ENCODE measurements at places on chromosomes 1 and 21.

GRCh38 chr1:206851341-206852010 lies 13.9 kb upstream of the IL20 start:
- no peak for DNase-seq

- no peak for DNase-seq
Measured at GRCh38 chr21:28160378-28160777, 832.3 kb downstream of the LTN1 start.

GRCh38 chr1:227942716-227943261 lies 4.9 kb downstream of the WNT9A start:
- no peak for DNase-seq

DNA sequence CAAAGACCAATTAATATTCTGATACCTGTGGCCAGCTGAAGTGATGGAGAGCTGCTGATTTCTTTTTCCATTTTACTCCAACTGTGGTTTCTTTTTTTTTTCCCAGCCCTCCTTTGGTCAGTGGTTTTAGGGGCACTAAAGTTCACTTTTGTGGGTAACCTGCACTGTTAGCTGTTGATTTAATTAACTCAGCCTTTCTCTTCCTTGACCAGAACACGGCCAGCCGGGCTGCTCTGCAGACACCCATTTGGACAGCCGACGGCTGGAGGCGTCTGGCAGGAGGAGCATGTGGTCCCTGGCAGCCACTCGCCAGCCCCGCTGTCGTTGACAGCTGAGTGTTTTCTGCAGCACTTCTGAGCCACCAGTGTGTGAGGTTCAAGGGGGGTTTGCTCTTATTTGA lies 136.2 kb upstream of the RUNX3 start:
- no peak for DNase-seq

GRCh38 chr1:183023601-183024316 lies 539 bp downstream of the LAMC1 start:
- DNase-seq, result peak; percentile 71

- DNase-seq, result no peak
Measured at GRCh38 chr1:21005466-21006239, 171.0 kb downstream of the EIF4G3 start.

DNA sequence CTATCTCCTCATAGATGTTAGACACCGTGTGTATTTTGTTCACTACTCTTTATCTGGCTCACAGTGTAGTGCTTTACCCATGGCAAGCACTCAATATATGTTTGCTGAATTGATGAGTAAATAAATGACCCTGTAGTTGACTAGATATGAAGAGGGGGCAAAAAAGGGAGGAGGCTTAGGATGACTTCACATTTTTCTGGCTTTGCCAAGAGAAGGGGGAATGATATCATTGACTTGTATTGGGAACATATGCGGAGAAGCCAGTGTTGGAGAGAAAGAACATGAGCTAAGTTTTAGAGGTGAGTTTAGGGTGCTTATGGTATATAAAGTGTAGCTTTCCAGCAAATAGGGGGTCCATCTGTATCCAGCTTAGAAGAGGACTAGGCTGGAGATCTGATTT lies 145.5 kb downstream of the TENT5C start:
- DNase-seq, result no peak

DNA sequence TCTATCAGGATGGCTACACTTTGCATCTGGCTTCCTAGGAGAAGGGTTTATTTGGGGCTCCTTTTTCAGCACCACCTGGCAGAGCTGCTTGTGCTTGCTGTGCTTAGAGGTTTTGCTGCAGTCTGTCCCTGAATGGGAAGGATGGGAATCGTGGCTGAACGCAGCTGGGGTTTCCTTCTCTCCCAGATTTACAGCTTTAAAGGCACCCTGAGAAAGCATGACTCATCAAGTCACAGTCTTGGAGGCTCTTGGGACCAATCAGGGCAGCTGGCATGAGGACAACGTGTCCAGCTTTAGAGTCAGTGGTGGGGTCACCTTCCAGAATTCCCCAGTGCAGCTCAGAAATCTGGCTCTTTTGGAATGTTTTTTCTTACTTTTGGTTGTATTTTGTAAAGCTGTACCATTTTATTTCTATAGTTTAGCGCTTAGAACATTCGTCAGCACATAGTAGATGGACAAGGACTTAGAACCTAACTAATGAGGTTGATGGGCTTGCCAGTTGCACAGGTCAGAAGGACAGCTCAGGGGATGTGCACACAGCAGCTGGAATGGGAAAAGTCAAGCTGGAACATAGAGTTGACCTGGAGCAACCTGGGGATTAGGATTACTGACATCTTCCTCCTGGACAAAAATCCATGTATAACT lies 222.6 kb downstream of the PRDM2 start:
- DNase-seq, result no peak

DNA sequence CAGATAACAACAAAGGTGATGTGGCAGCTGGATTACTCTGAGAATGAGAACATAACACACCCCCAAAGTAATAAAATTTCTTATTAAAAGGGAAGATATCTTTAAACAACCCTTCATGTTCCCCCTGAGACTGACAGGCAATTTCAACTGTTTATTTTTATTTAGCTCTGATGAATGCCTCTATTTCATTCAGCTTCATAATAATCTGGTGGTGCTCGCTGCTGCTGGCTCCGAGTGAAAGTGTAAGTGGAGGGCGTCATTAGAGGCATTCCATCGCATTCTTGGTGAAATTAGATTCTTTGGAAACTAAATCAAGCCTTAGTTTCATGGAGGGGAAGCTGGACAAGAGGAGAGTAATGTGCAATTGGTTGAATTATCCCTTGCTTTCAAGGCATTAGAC lies 128.9 kb downstream of the GRIK1 start:
- no peak for DNase-seq

GRCh38 chr1:24635195-24635843 lies 7.8 kb upstream of the SRRM1 start:
- DNase-seq, result peak; percentile 86

DNA sequence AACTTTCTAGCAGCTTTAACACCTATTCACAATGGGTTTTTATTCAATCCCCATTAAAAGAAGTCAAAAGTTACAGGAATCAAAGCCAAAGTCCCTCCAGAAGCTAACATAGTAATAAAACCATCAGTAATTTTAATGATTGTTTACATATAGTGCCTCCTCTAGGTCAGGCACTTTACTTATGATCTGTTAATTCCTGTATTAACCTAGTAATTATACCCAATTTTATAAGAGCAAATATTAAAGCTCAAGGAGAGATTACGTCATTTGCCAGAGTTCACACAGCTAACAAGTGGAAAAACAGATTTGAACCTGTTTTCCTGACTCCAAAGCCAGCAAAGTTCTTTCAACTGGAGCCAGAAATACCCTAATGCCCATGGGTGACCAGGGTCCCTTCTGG lies 112.9 kb upstream of the F3 start:
- no peak for DNase-seq

DNA sequence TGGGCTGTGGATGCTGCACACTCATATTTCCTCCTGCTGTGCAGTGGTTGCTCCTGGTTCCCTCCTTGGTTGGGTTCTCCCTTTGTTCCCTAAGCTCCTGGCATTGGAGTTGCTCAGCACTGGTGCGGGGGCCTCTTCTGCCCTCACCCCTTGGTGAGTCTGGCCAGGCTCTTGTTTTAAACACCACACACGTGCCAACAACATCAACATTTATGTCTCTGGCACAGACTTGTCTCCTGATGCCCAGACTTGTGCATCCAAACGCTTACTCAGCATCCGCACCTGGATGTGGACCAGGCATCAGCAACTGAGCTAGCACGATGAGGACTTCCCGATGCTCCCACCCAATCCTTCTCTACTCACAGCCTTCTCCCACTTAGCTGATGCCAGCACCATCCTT lies 627.6 kb downstream of the NPHP4 start:
- DNase-seq, result no peak

DNA sequence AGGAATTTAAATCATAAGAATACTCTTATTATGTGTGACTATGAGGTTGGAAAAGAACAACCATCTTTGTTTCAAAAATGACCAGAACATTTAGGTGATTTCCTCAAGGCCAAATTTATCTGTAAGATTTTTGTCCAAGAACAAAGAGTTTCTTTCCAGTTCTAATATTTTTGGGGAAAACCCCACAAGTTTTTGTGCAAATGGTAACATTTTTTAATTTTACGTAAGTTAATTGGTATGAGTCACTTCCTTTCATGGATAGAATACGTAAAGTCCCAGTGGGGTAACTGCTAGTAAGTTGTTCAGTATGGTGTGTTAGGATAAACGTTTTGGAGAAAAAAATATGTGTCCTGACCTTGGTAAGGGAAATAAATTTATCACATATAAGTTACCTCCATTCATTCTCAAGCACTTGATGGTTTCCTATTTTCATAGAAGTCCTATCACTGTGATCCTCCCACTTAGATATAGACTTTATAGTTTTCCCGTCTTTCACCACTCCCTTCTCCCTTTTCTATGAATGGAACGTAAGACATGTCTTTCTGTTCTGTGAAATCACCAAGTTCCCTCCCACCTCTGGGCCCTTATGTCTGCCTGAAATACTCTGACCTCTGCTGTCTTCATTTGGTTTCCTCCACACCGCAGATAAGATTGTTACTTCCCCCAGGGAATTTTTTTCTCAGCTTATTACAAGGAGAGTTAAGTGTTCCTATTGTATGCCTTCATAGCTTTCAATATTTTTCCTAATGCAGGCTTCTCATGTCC lies 34.9 kb upstream of the TSNAX start:
- DNase-seq, result no peak

- no peak for DNase-seq
Measured at GRCh38 chr1:45015683-45016082, 3.6 kb downstream of the UROD start.

DNA sequence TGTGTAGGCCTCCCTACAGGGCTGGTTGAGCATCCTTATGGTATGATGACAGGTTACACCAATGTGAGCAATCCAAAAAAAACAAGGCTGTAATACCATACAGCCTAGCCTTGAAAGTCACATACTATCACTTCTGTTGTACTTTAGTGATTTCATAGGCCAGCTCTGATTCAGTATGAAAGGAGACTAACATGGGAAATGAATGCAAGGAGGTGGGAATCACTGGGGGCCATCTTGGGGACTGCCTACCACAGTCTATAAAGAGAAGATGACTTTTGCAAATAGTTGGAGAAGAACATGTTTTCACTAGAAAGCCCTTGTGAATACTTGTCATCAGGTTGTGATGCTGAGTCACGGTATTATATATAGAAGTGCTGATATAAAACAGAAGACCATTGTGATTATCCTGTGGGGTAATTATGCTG lies 270.7 kb downstream of the S1PR1 start:
- peak; percentile 13 for DNase-seq

- no peak for DNase-seq
Measured at GRCh38 chr1:89581859-89582258, 51.1 kb upstream of the LRRC8C start.

DNA sequence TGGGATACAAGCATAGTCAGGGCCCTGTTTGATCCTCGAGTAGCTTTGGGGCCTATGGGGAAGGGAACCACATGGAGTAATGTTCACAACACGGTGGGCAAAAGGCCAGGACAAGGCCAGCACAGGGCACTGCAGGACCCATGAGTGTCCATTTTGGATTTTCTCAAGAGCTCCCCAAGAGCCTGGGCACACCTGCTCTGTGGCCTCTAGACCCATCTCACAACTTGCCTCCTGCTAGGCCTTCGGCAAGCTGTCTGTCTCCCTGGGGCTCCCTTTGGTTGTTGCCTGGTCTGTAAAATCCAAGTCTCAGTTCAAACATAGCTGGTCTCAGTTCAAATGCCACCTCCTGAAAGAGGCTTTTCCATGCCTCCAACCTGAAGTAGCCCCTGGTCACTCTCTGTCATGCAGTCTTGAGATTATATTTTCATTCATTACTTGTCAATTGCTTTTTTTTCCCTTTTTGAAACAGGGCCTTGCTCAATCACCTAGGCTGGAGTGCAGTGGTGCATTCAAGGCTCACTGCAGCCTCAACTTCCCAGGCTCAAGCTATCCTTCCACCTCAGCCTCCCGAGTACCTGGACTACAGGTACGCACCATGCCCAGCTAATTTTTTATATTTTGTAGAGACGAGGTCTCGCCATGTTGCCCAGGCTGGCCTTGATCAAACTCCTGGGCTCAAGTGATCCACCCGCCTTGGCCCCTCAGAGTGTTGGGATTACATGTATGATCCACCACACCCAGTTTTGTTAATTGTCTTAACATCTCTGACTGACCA lies 107.4 kb downstream of the MATN1 start:
- no peak for DNase-seq

DNA sequence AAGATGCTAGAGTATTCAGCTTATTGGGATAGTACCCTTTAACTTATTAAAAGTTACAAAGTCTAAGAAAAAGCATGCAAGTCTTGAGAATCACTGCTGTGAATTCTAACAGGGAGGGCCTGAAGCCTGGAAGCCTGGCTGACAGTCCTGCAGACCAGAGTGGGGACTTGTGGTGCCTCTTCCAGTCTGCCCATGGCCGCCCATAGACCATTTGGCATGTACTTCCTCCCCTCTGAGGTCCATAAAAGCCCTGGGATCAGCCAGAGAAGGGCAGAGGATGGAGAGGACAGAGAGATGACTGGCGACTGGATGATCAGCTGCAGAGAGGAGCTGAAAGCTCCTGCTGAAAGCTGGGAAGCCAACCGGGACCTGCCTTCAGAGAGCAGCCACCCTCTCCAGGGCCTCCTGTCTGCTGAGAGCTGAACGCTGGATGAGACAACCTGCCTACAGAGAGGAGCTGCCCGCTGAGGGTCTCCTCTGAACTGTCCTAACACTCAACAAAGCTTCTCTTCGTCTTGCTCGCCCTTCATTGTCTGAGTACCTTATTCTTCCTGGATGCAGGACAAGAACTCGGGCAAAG lies 12.5 kb upstream of the SLC1A7 start:
- no peak for DNase-seq

- DNase-seq, result peak; percentile 58
Measured at GRCh38 chr1:150186789-150187559, 37.3 kb downstream of the PLEKHO1 start.

- peak; percentile 38 for DNase-seq
Measured at GRCh38 chr1:36516372-36517010, 33.8 kb upstream of the CSF3R start.

DNA sequence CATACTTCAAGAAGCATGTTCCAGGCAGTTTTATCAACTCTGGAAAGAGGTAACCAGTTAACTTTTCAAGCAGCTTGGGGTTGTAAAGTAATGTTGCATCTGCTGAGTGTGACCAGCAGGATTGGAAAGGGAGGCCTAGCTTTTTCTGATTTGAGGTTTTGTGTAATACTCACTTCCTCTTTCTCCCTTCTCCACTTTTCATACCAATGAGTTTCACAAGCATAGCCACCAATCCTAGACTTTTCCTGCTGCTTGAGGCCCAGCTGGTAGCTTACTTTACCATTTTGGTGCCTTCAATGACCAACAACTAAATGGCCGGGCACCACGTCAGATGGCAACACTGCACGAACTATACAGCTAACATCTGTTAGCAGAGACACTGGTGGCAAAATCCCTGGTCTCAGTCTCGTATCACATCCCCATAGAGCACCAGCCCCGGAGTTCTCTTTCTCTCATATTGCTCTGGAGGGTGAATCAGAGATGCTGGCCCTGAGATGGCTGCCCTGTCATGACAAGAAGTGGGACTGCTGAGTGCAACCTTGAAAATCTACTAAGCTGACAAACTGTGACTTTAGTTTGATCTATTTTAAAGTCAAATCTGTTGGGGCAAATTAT lies 14.8 kb upstream of the GPR88 start:
- DNase-seq, result no peak

- DNase-seq, result no peak
Measured at GRCh38 chr1:171961861-171962260, 120.6 kb downstream of the DNM3 start.

Measured in umbilical cord (tissue), 2 donors.